ENCODE measurements at places on chromosomes 5 and 9.

- no peak for DNase-seq
Measured at GRCh38 chr9:126000256-126000655, 253.1 kb downstream of the PBX3 start.

DNA sequence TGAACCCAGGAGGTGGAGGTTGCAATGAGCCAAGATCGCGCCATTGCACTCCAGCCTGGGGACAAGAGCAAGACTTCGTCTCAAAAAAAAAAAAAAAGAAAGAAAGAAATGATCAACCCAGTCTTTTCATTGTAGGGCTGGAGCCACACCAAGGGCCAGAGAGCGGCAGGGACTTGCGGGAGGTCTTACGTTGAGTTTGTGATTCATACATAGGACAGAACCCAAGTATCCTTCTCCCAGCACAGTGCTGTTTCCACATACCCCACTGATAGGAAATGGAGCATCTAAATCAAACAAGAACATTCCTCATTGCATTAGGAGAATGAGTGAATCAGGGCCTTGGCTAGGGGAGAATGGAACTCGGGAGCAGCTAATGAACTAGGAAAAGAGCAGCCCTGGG is 3.5 kb upstream of the TNIP1 start:
- DNase-seq, result no peak

DNA sequence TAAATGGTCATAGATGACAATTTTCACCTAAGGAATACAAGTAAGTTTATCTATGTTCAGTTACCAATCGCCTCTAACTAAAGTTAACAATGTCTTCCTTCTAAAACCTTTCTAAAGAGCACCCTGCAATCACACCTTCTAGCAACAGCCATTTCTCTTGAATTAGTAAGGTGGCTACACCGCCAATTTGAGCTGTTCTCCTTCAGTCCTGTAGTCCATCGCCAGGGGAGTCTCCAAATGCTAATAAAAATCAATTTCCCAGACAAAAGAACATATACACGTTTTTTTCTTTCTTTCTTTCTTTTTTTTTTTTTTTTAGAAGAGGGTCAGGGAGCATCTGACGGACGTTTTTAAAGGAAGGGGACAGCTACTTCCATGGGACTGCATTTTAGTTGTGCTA is 729 bp upstream of the RORB start:
- no peak for DNase-seq

DNA sequence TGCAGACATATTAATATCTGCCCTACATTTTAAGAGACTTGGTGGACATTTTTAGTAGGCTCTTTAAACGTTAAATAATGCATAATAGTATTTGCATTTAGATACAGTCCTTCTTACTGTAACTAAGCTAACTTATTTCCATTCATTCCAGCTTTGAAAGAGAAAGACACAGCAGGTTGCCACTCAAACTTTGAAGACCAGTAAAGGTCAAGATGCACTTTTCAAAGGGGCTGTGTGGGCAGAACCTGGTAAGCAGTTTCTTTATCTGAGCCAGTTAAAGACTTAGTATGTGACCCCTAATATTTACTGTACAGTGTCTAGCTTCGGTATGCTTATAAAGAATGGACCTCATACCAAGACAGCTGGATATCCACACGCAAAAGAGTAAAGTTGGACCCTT is 20.8 kb downstream of the PLGRKT start:
- no peak for DNase-seq

DNA sequence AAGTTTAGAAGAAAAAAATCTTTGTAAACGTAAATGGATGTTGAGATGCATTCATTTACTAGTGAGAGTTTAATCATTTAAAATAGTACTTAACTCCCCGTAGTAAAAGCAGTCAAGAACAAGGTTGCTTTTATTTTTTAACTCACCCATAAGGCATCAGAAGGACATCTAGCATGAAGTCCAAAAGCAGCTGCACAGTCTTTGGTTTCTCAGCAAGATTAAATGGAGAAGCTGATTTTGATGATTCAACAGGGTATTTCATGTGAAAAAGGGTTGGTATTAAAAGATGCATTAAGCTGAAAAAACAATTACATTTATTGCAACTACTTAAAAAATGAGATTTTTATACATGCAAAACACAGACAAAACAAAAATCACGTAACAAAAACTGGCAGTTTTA is 44.0 kb downstream of the ECPAS start:
- DNase-seq, result no peak

- no peak for DNase-seq
Measured at GRCh38 chr5:36878392-36879082, 2.0 kb downstream of the NIPBL start.

DNA sequence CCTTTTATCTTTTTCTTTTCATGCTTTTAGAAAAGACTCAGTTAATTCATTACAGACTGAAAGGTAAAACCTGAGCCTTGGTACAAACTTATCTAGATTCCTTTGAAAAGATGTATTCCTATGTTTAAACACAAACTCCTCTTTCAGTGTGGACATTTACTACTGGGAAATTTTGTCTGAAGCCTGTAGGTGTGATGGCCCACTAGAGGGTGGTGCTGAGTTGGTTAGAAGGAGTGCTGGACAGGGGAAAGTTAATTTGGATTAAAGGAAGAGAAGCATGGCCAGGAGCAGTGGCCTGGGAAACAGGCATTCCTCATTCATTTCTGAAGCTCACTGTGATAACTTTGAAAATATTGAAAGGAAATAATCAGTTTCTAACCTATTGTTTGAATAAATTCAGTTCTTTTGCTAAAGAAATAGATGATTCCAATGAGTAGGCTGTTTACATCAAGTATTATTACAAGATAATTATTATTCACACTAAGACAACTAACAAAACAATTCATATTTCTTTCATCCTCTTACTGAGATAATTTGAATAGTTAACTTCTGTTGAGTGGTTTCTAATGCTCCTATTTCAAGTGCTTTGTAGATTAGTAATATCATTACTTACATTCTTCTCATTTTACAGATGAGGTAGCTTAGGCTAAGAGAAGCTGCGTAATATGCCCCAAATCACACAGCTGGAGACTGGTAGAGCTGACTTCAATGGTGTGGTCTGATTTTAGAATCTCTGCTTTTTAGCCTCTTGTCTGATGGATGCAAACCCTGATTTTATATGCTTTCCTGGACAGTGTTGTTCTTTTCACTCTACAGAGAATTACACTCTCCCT is 150.9 kb downstream of the ADGRV1 start:
- no peak for DNase-seq

GRCh38 chr9:126499911-126500599 is 113.7 kb upstream of the LMX1B start:
- DNase-seq, result no peak

GRCh38 chr9:121120386-121120785 is 45.6 kb downstream of the CNTRL start:
- DNase-seq, result no peak

Measured in AG04450 (cell line).